ENCODE measurements at places on chromosomes 5 and 9.

GRCh38 chr5:161530700-161531099 lies 15.8 kb downstream of the GABRB2 start:
- H3K4me1 ChIP-seq, result peaks cover 3% of the 10 kb centered on the region
- no peak for DNase-seq
- H3K4me3 ChIP-seq, result no peak overlapping the region
- H3K27me3 ChIP-seq, result no peaks in the 10 kb centered on the region

GRCh38 chr5:158421319-158421718 lies 562.4 kb upstream of the CLINT1 start:
- H3K4me1 ChIP-seq, result no peaks in the 10 kb centered on the region
- no peak overlapping the region for H3K4me3 ChIP-seq
- no peaks in the 10 kb centered on the region for H3K36me3 ChIP-seq
- no peak overlapping the region for H3K27ac ChIP-seq
- no peaks in the 10 kb centered on the region for H3K27me3 ChIP-seq

- peaks cover 6% of the 10 kb centered on the region for H3K4me1 ChIP-seq
- H3K36me3 ChIP-seq, result no peaks in the 10 kb centered on the region
- no peak overlapping the region for H3K27ac ChIP-seq
Measured at GRCh38 chr5:87231037-87231808, 36.5 kb upstream of the RASA1 start.

- no peak overlapping the region for H3K4me3 ChIP-seq
- H3K27ac ChIP-seq, result no peak overlapping the region
- H3K36me3 ChIP-seq, result no peaks in the 10 kb centered on the region
- no peaks in the 10 kb centered on the region for H3K27me3 ChIP-seq
- no peaks in the 10 kb centered on the region for H3K4me1 ChIP-seq
Measured at GRCh38 chr5:87845734-87846133, 422.9 kb downstream of the TMEM161B start.

DNA sequence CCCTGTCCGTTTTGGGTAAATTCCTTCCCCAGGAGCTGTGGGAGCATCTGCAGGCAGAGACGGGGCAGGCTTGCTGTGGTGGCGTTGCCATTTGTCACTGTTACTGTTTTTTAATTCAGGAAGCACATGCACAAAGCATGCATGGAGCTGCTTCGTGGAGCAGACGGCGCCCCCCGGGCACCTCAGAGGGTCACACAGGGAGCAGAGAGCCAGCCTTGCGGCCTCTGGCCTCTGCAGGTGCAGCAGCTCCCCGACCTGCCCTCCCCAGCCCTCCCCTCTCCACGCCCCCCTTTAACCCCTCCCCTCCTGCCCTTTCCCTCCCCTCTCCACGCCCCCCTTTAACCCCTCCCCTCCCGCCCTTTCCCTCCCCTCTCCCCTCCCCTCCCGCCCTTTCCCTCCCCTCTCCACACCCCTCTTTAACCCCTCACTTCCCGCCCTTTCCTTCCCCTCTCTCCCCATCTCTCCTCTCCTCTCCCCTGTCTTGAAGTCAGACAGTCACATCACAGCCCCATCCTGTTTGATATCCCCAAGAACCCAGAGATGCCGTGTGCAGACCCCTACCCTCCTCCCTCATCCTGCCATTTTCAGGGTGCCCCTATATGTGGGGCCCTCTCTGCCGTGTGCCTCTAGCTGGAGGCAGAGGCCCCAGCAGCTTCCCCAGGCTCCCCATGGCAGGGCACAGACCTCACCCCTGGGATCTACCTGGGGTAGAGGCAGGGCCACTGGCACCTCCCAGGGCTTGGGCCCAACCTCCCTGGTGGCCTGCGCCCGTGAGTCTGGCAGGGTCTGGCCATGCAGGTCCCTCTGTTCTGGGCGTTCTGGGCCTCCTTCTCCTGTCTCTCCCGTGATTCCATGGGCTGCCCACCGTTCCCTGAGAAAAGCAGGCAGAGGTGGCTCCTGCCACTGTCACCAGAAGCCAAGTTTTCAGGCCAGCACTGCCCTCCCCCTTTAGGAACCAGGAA lies 29.6 kb upstream of the UBAC1 start:
- no peaks in the 10 kb centered on the region for H3K27me3 ChIP-seq
- no peak overlapping the region for H3K27ac ChIP-seq
- no peak overlapping the region for H3K4me3 ChIP-seq
- peaks cover 12% of the 10 kb centered on the region for H3K4me1 ChIP-seq

DNA sequence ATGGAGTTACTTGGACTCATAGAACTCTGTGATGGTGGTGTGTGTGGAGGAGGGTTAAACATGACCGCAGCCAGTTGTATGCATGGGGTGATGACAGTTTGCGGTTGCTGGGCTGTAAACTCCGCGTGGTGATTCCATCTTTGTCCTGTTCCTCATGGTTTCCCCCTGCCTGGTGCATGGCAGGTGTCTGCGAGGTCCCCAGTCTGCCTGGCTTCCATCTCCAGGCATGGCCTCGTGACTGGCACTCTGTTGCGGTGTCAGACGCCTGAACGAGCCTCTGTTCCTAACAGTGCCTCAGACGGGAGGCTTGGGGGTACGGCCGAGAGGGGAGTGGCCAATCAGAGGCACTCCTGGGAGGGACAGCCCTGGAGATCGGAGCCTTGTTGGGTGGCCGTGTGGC lies 33.9 kb upstream of the SH3PXD2B start:
- no peak overlapping the region for H3K27ac ChIP-seq
- DNase-seq, result no peak
- H3K4me3 ChIP-seq, result no peak overlapping the region
- H3K27me3 ChIP-seq, result peaks cover 60% of the 10 kb centered on the region

- H3K4me3 ChIP-seq, result no peak overlapping the region
- H3K27me3 ChIP-seq, result no peaks in the 10 kb centered on the region
- peak overlapping the region; percentile 21 for H3K27ac ChIP-seq
- H3K36me3 ChIP-seq, result no peaks in the 10 kb centered on the region
- H3K4me1 ChIP-seq, result peaks cover 17% of the 10 kb centered on the region
- no peak for DNase-seq
Measured at GRCh38 chr5:142844866-142845265, 74.7 kb downstream of the ARHGAP26 start.

GRCh38 chr9:34070606-34071324 lies 22.1 kb upstream of the UBAP2 start:
- no peak overlapping the region for H3K4me3 ChIP-seq
- H3K27me3 ChIP-seq, result no peaks in the 10 kb centered on the region
- peaks cover 29% of the 10 kb centered on the region for H3K4me1 ChIP-seq
- H3K27ac ChIP-seq, result peak overlapping the region; percentile 93
- H3K36me3 ChIP-seq, result no peaks in the 10 kb centered on the region
- DNase-seq, result no peak

DNA sequence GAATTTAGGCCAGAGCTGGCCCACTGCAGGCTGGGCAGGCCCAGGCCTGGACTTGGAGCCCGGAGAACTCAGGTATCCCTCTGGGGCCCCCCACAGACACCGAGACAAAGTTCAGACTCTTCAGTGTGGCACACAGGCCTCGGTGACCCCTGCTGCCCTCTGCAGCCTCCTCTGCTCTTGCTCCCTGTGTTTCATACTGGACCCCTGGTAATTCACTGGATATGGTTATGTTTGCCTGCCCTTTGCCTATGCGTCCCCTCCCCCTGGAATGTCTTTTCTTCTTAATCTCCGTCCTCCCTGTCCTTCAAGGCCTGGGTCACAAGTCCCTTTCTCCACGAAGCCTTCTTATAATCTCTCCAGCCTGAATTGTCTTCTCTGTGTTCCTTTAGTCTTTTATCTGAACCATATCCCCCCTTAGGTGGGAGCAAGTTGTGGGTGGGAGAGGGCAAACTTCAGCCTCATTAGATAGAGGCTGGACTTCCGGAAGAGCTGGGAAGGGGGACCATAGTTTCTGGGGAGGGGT lies 30.1 kb downstream of the GSN start:
- peak overlapping the region; percentile 66 for H3K4me3 ChIP-seq
- peaks cover 8% of the 10 kb centered on the region for H3K27me3 ChIP-seq
- H3K36me3 ChIP-seq, result no peaks in the 10 kb centered on the region
- H3K4me1 ChIP-seq, result peaks cover 30% of the 10 kb centered on the region
- no peak for DNase-seq
- H3K27ac ChIP-seq, result no peak overlapping the region

GRCh38 chr9:131672451-131672850 lies 67.4 kb downstream of the RAPGEF1 start:
- no peaks in the 10 kb centered on the region for H3K36me3 ChIP-seq
- no peaks in the 10 kb centered on the region for H3K27me3 ChIP-seq
- peaks cover 27% of the 10 kb centered on the region for H3K4me1 ChIP-seq
- no peak for DNase-seq
- H3K4me3 ChIP-seq, result no peak overlapping the region

DNA sequence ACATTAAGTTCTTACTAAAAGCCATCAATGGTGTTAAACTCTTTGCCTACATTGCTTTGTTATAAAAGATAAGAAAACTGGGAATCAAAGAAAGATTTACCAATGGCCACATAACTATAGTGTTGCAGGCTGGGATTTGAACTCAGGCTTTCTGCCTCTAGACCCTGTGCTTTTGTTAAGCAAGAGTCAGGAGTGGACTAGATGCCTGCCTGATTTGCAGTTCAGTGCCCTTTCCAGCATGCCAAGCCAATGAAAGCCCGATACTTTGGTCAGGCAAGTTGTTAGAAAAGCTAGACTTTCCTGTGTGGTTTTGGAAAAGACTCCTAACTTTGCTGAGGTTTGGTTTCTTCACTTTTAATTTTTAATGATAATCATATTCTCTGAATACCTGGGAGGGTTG lies 21.4 kb upstream of the AGXT2 start:
- H3K27me3 ChIP-seq, result no peaks in the 10 kb centered on the region
- H3K27ac ChIP-seq, result no peak overlapping the region
- no peaks in the 10 kb centered on the region for H3K4me1 ChIP-seq
- DNase-seq, result no peak
- H3K36me3 ChIP-seq, result peaks cover 2% of the 10 kb centered on the region

- DNase-seq, result no peak
- peaks cover 17% of the 10 kb centered on the region for H3K27me3 ChIP-seq
- H3K4me1 ChIP-seq, result peaks cover 3% of the 10 kb centered on the region
- H3K36me3 ChIP-seq, result no peaks in the 10 kb centered on the region
Measured at GRCh38 chr9:89850153-89850552, 245.3 kb downstream of the GADD45G start.

DNA sequence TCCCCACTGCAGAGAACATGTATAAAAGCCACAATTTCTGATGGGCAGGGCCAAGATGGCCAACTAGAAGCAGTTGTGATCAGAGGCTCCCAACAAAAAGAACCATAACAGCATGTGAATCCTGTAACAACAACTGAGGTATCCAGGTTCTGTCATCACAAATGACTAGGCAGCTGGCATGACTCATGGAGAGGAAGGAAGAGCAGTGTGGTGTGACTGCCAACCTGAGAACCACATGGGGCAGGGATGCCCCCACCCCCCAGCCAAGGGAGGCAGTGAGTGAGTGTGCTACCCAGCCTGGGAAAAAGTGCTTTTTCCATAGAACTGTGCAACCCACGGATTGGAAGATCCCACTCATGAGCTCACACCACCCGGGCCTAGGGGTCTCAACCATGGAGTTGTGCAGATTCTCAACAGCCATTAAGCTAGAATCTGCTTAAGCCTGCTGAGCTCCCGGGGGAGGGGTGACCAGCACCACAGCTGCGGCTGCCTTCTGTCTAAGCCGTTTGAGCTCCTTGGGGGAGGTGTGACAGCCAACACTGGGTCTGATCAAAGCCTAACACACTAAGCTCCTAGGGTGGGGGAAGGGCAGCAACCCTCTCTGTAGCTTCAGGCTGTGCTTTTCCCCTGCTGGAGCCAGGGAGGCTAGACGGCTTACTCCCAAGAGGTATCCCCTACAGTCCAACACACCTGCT lies 80.1 kb upstream of the DMAC1 start:
- H3K27ac ChIP-seq, result no peak overlapping the region
- no peaks in the 10 kb centered on the region for H3K27me3 ChIP-seq
- peaks cover 2% of the 10 kb centered on the region for H3K36me3 ChIP-seq

GRCh38 chr5:101292199-101292598 lies 389.1 kb upstream of the ST8SIA4 start:
- H3K4me3 ChIP-seq, result no peak overlapping the region
- H3K27me3 ChIP-seq, result no peaks in the 10 kb centered on the region
- no peak for DNase-seq
- H3K4me1 ChIP-seq, result no peaks in the 10 kb centered on the region
- no peak overlapping the region for H3K27ac ChIP-seq

- peaks cover 27% of the 10 kb centered on the region for H3K36me3 ChIP-seq
- H3K27me3 ChIP-seq, result no peaks in the 10 kb centered on the region
- DNase-seq, result no peak
Measured at GRCh38 chr9:137739371-137740309, 120.8 kb downstream of the EHMT1 start.

DNA sequence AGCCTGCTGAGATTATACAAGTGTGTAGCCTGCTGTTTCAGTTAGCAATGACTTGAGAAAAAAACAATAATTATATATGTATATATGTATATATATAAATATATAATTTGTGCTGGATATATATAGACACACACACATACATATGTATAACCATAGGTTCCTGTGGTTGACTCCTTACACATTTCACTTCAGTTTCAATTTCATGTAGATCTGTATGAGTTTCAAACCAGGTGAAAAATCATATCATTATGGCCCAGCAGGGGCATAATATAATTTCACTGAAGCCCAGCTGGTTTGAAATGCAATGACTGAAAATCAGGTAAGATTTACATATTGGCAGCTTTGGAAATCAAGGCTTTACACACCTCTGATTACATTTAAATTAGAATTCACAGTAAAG lies 690.4 kb upstream of the CDH18 start:
- no peaks in the 10 kb centered on the region for H3K36me3 ChIP-seq
- H3K4me3 ChIP-seq, result no peak overlapping the region
- DNase-seq, result no peak
- peaks cover 15% of the 10 kb centered on the region for H3K4me1 ChIP-seq
- H3K27ac ChIP-seq, result no peak overlapping the region

- no peaks in the 10 kb centered on the region for H3K36me3 ChIP-seq
- no peak overlapping the region for H3K27ac ChIP-seq
- H3K4me3 ChIP-seq, result no peak overlapping the region
- peaks cover 6% of the 10 kb centered on the region for H3K4me1 ChIP-seq
- DNase-seq, result no peak
Measured at GRCh38 chr9:134186471-134187109, 22.2 kb upstream of the RNU6ATAC start.

- H3K27ac ChIP-seq, result no peak overlapping the region
- no peak overlapping the region for H3K4me3 ChIP-seq
- H3K4me1 ChIP-seq, result no peaks in the 10 kb centered on the region
- peaks cover 1% of the 10 kb centered on the region for H3K36me3 ChIP-seq
- DNase-seq, result no peak
Measured at GRCh38 chr5:129499208-129499852, 39.2 kb downstream of the ADAMTS19 start.

DNA sequence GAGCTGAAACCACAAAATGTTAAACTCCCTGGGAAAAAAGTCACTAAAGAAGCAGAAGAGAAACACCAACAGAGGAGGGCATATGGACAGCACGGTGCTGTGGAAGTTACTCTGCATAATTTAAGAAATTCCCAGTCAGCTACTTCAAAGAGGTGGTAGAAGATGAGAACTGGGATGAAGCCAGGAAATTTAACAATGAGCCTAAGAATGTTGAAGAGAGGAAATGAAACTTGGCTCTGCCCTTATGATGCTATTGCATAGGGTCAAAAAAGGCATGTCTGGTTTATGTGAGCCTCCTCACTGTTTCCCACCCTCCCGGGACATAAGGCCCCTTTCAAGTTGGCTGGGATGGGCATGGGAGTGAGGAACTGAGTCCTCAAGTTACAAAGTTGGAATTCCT lies 25.4 kb upstream of the SNX18 start:
- no peaks in the 10 kb centered on the region for H3K36me3 ChIP-seq
- H3K27me3 ChIP-seq, result no peaks in the 10 kb centered on the region
- no peak overlapping the region for H3K4me3 ChIP-seq

Measured in progenitor cell of endocrine pancreas (in vitro differentiated cells).